ENCODE measurements at places on chromosomes 16 and 17.

DNA sequence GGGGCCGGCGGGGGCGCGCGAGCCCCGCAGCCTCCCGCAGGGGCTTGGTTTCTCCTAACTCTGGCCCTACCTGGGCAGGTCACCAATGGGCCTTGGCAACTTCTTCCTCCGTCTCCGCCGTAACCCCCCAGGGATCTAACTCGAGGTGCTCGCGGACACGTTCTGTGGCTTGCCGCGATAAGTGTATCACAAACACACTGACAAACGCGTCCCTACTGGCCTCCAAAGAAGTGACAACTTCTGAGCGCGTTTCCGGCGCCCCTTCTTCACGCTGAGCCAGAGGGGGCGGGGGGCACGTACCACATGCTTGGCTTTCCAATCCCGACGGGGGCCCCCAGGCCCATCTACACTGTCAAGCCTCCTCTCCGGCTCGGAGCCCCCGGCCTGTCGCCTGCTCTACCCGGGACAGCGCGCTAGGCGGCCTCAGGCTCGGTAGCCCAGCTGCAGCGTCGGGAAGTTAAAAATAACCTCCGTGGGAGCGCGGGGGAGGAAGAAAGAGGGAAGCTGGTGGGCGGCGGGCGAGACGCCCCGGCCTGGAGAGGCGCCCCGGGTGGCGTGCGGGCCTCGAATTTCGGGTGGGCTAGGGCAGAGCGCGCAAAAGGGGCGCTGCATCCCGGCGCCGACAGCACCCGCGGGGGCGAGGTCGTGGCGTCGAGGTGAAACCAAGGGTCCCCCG lies 725 bp upstream of the SPHK1 start:
- peak; percentile 54 for DNase-seq

DNA sequence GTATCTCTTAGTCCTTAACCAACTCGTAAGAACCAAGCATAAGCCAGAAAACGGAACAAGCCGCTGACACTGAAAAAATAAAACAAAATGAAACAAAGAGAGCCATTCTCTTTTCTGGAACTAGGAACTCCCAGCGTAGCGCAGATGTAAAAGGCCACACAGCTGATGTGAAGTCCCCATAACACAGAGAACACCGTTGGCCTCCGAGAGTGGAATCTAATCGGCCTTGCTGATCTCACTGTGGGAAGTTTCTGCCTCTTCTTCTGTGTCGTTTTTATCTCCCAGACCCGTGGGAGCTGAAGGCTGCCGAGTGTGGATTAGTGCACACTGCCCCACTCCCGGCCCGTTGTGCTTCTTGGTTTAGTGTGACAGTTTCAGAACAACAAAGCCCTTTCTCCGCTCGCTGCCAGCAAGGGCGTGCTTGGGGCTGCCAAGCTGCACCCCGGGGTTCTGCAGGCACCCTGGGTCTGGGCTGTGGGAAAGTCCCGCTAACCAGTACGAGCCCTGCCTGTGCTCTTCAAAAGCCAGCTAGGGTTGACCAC lies 21.7 kb downstream of the TTYH2 start:
- DNase-seq: peak; percentile 15

DNA sequence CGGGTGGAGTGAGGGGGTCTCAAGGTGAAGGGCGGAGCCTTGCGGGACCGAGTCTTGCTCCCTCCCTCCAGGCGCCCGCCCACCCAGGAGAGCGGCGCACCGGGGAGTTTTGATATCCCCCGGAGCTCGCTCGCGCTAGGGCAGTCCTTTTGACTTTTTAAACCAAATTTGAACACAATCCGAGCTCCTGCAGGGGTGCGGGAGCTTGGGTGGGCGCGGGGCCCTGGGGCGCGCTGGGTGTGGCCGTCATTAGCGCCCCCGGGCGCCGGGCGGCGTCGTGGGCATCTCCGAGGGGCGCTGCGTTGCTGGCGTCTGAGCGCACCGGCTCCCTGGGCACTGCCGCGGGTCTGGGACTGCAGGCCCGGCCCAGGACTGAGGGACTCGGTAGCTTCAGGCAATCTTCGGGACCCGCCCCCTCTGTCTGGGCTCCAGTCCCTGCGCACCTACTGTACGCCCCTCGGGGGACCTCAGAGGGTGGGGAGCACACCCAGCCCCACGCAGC lies 10.9 kb downstream of the MAF start:
- no peak for DNase-seq

GRCh38 chr17:37164057-37164456 lies 211.7 kb upstream of the C17orf78 start:
- DNase-seq: no peak

DNA sequence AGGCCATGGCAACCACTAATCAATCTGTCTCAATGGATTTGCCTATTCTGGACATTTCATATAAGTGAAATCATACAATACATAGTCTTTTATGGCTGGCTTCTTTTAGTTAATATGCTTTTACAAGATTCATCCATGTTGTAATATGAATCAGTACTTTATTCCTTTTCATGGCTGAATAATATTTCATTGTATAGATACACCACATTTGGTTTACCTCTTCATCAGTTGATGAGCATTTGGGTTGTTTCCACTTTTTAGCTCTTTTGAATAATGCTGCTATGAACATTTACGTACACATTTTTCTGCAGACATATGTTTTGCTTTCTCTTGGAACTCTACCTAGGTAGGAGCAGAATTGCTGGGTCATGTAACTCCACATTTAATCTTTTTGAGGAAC lies 2.8 kb upstream of the ZNRF1 start:
- DNase-seq: no peak

DNA sequence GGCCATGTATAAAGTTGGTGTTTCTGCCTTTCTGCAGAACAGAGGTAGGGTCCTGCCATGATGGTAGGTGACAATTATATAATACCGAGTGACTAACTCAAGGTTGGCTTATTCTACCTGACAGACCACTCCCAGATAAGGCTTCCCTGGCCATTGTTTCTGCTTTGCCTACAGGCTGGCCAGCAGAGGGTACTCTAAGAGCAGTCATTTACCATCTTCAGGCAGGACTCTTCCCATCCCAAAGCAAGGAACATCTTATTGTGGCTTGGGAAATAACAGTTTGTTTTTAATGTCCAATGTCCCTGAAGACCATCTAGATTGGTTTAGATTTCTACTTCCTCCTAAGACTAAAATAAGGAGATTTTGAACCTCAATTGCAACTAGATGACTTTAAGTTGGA lies 74.1 kb downstream of the SNX11 start:
- DNase-seq: no peak

DNA sequence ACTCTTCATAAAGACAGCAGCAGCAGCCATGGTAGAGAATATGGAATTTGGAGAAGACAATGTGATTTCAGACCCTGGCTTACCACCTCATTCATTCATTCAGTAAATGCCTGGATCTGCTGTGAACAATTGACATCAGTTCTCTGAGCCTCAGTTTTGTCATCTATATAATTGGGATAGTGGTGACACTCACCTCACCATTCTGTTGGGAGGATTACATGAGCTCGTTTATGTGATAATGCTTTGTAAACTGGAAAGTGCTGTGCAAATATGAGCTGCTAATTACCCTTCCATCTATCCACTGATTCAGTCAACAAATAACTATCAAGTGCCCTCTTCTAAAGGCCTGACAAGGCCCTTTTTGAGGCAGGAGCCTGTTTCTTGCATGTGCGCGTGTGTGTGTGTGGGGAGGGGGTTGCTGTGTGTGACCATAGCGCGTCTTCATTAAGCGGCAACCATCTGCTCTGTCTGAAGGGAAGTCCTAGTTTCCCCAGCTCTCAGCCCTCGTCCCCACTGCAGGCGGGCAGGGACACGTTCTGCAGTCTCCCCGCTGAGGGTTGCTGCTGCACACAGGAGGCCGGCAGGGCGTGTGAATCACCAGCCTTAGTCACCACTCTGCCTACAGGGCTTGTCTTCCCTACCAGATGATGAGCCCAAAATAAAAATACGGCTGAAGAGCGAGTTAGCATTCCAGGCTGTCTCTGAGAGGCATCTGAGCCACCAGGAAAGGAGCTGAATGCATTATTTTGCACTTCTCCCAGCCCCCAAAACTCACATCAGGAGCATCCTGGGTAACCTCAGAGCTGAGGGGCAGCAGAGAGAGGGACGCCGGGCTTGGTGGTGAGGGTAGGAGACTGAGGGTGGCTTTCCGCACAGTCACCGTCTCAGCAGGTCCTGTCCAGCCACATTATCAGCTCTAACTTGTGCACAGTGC lies 19.9 kb downstream of the ARL4D start:
- peak; percentile 15 for DNase-seq

Measured in bone marrow (tissue), 2 donors.